ENCODE measurements at places on chromosomes 4 and X. TPM values are rescaled to one million over a fixed set of nuclear protein-coding genes. Genes with fewer than 3 reads are reported as not detected.

Gene TMPRSS11F
- not detected for total RNA-seq

Gene TCEAL2
- total RNA-seq: 15.6 TPM

Gene ARAP2
- 2.4 TPM for total RNA-seq

Gene HDX
- total RNA-seq: 5.5 TPM

Gene EPGN
- total RNA-seq: not detected

Gene IGSF1
- 23.6 TPM for total RNA-seq

Gene DMD
- total RNA-seq: 8.4 TPM

Gene SRPX2
- 0.34 TPM for total RNA-seq

Gene PDE5A
- 26.4 TPM for total RNA-seq

Gene TCEAL7
- 7.7 TPM for total RNA-seq
